ENCODE measurements at places on chromosomes 7 and 10. TPM values are rescaled to one million over a fixed set of nuclear protein-coding genes. Genes with fewer than 3 reads are reported as not detected.

COL17A1 gene
- not detected for total RNA-seq

VSTM4 gene
- total RNA-seq, result not detected

PITX3 gene
- not detected for total RNA-seq

REEP3 gene
- total RNA-seq, result 16.7 TPM

VIPR2 gene
- total RNA-seq, result 0.80 TPM

GRM8 gene
- total RNA-seq, result not detected

CHST3 gene
- total RNA-seq, result not detected

TRIM50 gene
- not detected for total RNA-seq

OIT3 gene
- total RNA-seq, result not detected

GRCh38 chr7:142632271-142633134 is 116.8 kb upstream of the PRSS1 start:
- DNase-seq, result peak; percentile 43

DNA sequence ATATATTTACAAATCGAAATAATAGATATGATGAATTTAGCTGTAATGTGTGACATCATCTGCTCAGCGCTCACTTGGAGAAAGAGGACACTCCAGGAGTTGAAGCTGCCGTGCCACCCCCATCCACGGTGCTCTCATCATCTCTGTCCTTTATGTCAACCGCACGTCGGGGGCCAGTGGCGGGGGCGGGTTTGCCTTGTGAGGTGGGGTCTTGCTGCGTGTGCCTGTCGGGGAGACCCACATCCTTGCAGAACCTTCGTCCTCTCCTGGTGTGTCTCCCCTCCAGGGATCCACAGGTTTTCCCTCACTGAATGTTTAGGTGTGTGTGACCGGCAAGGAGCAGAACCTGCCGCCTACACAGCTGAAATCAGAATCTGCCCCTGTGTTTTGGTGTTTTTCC is 71.6 kb downstream of the INPP5A start:
- DNase-seq, result no peak

DNA sequence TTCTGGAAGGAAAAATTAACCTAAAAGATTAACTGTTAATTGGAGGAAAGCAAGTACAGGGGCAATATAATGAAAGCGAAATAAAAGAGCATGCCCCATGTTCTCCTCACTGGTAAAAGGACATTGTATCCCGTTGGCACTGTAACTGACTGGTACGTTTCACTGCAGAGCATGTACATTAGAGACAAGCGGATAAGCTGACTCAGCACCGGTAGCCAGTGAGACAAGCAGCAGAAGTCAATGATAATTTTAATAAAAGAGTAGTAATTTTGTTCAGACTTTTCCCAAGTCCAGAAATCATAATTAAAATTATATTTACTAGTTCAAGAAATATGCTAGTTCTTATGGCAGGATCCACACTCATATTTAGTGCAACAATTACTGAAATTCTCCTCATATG is 161.5 kb upstream of the VWC2 start:
- no peak for DNase-seq

DNA sequence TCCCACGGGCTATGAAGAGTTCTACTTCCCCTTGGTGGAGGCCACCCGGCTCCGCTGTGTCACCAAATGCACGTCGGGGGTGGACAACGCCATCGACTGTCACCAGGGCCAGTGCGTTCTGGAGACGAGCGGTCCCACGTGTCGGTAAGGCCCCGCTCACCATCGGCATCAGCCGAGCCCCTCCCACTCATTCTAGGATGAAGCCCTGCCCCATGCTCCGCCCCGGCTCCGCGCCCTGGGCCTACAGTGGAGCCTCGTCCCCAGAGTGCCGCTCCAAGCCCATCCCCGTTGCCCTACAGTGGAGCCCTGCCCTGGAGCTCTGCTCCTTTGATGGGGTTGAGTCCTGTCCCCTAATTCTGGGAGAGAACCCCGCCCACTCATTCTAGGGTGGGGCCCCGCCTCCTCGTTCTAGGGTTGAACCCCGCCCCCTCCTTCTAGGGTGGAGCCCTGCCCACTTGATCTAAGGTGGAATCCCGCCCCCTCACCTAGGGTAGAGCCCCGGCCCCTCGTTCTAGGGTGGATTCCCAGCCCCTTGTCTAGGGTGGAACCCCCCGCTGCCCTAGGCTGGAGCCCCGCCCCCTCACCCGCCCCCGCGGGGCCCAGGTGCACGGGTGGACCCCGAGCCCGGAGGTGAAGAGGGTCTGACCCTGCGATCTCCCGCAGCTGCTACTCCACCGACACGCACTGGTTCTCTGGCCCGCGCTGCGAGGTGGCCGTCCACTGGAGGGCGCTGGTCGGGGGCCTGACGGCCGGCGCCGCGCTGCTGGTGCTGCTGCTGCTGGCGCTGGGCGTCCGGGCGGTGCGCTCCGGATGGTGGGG is 3.4 kb upstream of the MUC12 start:
- peak; percentile 88 for DNase-seq

DNA sequence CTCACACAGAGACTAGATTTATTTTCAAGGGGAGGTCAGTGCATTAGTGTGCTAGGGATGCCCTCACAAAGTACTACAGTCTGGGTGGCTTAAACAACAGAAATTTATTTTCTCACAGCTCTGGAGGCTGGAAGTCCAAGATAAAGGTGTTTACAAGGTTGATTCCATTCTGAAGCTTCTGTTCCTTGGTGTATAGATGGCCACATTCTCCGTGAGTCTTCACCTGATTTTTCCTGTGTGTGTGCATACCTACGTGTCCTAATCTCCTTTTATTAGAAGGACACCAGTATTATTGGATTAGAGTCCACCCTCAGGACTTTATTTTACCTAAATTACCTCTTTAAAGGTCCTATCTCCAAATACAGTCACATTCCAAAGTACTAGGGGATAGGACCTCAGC is 91.7 kb upstream of the FRMD4A start:
- DNase-seq, result no peak

DNA sequence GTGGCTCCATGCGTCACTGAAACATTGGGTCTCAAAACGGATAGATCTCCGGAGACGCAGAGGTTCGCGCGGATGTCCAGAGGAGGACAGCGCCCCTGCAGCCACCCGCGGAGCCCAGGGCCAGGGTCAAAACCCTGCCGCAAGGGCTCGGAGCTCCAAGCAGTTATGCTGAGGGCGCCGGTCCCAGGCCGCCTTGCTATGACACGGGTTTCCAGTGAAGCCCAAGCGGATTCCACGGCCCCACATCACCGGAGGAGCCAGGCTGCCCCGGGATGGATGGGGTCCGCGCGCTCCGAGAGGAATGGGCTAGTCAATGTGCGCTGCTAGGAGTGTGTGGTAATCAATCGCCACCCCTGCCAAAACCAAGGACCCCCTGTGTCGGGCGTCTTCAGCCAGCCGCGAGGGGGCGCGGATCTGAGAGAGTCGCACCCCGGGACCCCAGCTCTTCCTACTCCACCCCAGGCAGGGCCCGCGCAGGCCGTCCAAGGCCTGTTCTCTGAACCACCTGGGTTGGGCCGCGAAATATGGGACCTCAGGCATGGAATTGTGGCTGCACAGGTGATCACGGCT is 5.6 kb upstream of the EMX2 start:
- no peak for DNase-seq

- DNase-seq, result no peak
Measured at GRCh38 chr10:4296161-4296560, 511.2 kb upstream of the KLF6 start.

DNA sequence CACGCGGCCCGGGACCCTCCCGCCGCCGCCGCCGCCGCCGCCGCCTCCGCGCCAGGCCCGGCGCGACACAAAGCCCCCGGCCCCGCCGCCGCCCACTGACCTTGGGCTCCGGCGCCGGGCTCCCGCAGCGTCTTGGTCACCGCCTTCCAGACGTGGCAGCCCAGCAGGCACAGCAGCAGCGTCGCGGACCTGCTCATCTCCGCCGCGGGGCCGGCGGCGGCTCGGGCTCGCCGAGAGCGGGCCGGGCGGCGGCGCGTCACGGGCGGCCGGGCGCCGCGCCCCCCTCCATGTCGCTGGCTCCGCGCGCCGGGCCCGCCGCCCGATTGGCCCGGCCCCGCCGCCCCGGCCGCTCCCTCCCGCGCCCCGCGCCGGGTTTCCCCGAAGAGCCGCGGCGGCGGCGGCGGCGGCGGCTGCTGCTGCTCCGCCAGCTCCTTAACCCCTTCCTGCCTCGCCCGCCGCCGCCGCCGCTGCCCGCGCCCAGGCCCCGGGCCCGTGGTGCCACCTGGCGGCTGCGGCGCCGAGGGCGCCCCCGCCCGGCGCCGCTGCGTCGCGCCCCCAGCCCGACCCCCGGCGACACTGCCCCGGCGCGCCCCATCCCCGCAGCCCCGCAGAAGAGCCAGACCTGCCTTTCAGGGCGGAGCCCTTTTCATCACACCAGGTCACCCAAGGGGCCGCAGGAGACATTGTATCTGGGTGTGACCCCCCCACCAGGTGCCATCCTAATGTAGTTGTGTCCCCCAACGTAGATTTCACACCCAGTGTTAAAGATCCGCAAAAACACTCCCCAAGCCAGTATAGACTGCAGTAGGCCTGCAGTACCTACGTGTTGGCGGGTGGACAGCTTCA is at the start of gene FAM171A1:
TSS of gene FAM171A1 (minus strand) at position 434 of the 846 bp plus-strand sequence. CDS start at position 197, 237 bp downstream.
- peak; percentile 77 for DNase-seq

GRCh38 chr7:129401228-129401966 is 32.8 kb upstream of the STRIP2 start:
- no peak for DNase-seq

- peak; percentile 45 for DNase-seq
Measured at GRCh38 chr7:97006816-97007582, 1.6 kb downstream of the DLX6 start.

DNA sequence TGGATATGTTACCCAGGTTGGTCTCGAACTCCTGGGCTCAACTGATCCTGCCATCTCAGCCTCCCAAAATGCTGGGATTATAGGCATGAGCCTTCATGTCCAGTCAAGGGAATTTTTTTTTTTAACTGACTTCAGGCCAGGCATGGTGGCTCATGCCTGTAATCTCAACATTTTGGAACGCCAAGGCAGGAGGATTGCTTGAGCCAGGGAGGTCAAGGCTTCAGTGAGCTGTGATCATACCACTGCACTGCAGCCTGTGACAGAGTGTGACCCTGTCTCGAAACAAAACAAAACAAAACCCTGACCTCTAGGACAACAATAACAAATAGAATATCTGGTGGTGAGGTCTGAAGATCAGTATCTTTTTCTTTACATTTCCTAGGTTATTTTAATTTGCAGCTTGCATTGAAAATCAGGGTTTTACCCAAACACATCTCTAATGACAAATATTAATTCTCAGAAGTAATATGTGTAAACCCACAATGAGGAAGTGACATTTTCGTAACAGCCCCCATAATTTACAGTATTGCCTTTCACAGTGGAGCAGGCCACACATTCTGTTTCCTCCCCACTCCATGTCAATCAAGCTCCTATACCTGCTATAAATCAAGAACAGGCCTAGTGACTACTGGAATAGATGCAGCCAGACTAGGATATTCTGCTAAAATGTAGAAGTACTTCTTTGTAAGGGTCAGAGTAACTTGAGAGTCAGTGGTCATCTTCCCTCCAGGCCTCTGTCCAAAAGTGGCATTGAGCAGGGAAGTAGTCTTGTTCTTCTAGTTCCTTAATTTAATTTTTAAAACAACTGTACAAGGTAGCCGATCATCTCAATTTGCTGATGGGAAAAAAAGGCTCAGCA is 43.3 kb upstream of the ECHDC3 start:
- no peak for DNase-seq

DNA sequence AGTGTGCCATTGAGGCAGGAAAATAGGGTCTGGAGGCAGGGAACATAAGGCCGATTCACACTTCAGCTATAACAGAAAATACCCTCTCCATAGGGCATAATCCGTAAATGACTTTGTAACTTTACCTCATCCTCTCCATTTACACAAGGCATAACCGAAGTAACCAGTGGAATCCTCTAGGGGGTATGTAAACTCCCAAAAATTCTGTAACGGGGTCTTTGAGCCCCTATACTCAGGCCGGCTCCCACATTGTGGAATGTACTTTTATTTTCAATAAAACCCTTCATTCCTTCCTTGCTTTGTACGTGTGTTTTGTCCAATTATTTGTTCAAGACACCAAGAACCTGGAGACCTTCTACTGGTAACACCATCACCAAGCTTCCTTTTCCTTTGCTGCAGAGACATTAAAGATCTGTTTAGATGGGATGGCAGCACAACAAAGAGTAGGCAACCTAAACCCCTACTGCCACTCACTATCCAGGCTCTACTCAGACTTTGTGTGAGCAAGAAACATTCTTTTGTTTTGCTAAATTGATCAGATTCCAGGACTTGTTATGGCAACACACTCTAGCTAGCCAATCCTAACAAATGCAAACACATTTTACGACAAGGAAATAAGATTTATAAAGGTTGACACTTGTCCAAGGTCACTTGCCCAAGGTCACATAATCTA is 99.3 kb downstream of the DGKI start:
- no peak for DNase-seq

- DNase-seq, result no peak
Measured at GRCh38 chr7:124251636-124252035, 218.8 kb upstream of the TMEM229A start.

DNA sequence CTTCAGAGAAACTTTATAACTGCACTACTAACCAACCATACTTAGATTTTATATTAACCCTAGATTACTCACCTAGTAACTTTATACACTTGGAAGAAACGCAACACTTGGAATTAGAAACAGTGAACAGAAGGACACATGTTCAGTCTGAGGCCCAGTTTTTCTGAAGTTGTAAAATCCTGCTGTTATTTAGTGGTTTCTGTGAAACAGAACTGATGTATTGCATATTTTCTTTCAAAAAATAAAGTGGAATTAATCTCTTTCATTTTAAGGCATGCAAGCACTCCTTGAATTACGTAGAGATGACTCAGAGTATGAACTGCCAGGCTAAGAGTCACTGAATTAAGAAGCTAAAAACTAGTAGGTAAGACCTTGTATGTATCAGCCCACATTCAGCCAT is 215.8 kb downstream of the SKAP2 start:
- DNase-seq, result no peak

DNA sequence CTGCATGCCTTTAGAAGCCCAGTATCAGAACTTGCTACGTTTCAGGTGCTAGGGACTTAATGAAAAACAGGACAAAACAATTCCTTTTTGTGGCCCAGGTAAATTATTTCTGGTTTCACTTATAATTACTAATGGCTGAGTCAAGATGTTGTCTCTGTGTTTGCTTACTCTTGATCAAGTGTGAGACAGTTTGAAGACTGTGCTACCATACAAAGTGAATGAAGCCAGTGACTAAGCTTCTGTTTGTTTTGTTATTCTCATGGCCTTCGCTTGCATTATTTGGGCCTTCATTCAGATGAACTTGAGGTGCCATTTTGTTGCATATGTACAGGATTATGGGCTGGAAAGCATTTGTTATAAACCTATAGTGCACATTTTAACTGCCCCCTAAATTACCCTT is 17.9 kb downstream of the SMNDC1 start:
- DNase-seq, result no peak

GRCh38 chr10:15197276-15197675 is 28.8 kb upstream of the NMT2 start:
- no peak for DNase-seq

- no peak for DNase-seq
Measured at GRCh38 chr10:63671317-63671937, 150.2 kb downstream of the REEP3 start.

GRCh38 chr10:75450644-75451640 is 19.5 kb downstream of the LRMDA start:
- no peak for DNase-seq
